ENCODE measurements at places on chromosomes 13 and 19.

DNA sequence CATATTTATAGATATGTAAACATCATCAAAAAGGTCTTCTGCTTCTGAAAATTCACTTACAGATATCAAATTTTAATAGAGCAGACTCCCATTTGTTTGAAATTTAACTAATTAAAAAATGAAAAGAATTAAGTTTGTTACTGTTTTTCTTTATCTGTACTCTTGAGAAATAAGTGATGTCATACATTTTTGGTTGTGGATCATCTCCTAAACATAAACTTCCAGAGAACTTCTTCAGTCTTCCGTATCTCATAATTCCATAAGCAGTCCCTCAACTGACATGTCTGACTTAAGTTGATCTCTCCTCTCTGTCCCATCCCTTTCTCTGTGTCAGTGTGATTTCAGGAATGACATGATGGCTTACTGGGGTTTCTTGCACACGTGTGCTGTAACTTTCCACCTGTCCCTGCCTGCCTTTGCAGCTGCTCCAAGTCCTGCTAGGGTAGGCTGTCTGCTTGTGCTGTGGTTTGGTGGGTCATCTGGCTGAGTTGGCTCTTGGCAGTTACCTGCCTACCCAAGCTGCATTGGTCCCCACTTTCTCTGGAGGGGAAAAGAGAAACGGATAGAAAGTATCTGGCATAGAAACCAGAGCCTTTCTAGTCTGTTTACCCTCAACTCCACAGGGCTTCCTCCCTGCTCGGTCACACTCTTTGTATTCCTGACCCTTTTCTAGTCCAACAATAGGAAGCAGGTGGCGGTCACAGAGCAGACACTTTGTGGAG lies 127.1 kb downstream of the GGACT start:
- DNase-seq = no peak

DNA sequence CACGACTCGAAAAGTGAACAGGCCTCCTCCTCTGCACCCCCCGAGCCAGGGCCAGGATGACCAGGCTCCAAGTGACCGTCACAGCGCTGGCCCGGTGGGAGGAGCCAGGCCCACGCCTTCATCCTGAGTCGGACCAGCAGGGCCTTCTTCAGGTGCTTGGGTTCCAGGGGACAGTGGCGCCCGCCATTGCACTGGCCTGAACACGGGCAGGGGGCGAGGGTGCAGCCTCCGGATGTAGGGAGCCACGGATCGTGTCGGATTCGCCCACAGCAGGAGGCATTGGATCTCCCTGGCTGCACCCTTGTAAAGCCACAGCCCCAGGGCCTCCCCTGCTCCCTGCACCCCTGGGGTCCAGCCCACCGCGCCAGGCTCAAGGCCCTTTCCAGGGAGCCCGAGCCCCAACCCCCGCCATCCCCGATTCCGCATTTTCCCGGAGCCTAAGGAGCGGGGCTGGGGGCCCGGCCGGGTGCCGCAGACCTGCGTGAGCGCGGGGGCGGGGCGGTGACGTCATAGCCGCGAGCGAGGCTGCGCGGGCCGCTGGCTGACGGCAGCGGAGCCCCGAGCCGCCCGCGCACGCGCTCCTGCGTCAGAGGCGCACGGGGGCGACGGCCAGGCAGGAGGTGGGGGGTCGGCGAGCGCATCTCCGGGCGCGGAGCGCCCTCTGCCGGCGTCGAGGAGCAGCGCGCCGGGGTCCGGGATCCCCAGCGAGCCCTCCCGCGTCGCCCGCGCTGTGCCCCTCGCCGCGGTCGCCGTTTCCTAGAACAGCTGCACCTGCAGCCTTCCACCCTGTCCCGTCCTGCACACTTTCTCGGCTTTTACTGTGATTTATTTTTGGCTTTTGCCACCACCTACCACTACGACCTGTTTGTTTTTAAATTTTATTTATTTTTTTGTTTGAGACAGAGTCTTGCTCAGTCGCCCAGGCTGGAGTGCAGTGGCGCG lies 1.5 kb upstream of the ATP5F1D start:
- DNase-seq = peak; percentile 89

DNA sequence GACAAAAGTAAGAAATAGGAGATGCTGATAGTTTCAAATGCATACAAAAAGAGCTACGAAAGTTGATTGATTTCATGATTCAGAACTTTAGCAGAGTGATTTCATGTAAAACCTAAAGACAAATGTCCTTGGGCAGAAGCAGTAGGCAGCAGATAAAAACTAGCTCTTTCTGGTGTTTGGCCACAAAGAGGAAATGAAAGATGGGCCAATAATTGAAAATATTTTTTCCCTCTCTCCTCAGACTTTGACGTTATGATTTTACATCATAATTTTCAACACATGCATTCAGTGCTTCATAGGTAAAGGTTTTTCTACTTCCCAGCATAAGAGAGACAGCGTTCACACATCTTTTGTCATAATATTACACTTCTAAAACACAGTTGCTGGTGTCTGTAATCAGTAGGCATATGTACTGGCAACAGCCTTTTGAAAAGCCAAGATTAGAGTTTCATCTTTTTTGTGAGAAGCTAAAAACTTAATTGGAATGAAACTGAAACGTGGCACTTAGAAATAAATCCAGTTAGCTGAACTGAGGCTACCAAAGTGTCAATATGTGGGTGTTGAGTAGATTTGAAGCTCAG lies 9.3 kb downstream of the SCEL start:
- no peak for DNase-seq

DNA sequence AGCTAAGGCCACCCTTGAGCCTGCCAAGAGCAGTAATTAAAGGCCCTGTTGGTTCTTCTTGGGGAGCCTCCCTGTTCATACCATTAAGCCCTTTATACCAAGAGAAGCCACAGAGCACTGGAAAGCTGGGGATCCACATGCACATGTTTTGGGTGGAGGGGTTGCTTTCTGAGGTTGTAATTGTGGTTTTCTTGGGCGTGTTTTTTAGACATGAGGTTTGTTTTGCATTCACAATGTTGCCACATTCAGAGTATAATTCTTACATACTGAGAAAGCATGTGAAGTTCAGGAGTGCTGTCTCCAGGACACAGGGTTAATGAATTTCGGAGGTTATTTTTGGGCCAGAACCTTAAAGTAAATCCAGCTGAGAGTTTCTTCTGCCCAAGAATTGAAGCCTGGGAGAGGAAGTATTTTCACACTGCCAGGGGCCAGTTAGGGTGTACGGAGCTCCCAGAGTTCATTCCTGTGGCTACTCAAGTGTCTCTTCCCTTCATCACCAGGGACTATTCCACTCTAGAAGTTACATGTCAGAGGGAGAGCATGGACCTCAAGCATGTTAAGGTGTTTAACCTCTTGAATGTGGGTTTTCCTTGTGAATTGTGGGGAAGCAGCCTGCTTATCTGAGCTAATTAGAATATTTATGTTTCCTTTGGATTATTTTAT lies 37.0 kb downstream of the ZNF136 start:
- DNase-seq = no peak

DNA sequence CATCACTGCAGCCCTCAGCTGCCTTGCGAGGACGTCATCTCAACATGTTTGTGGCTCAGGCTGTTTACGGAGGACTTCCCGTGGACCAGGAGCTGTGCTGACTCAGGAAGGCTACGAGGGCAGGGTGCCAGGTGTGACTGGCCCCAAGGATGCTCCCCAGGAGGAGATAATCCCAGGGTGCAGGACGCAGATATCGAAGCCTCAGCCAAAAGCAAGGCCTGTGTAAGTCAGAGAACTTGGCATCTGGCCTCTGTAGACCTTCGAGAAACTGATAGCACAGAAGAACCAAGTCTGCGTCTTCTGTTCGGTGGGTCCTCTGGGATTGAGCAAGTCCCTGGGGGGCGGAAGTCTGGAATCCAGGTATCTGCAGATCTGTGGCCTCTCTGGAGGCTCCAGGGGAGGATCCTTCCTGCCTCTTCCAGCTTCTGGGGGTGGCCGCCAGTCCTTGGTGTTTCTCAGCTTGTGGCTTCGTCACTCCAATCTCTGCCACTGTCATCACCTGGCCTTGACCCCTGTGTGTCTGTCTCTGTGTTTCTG lies 2.6 kb upstream of the DOHH start:
- no peak for DNase-seq

GRCh38 chr19:54484451-54484850 lies 11.4 kb upstream of the CDC42EP5 start:
- DNase-seq = no peak

GRCh38 chr13:44266305-44266704 lies 107.3 kb upstream of the SERP2 start:
- no peak for DNase-seq

GRCh38 chr19:11481534-11482383 lies 913 bp upstream of the ELAVL3 start:
- peak; percentile 99 for DNase-seq

DNA sequence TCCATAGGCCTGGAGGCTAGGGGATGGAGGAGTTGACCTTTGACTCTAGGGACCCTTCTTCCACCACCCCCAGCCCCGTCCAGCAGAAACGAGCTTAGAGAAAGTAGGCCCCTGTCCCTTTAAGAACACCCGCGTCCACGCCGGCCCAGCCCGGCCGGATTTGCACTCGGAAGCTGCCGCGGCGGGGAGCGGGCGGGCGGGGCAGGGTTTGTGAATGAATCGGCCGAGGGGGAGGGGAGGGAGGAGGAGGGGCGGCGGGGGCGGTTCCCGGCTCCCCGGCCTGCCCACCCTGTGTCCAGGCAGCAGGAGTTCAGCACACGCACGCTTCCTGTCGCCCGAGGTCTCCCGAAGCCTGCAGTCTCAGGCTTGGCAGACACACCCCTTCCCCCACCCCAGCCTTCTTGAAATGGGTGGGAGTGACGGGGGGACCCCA lies 1.5 kb downstream of the UNC13A start:
- DNase-seq = no peak

DNA sequence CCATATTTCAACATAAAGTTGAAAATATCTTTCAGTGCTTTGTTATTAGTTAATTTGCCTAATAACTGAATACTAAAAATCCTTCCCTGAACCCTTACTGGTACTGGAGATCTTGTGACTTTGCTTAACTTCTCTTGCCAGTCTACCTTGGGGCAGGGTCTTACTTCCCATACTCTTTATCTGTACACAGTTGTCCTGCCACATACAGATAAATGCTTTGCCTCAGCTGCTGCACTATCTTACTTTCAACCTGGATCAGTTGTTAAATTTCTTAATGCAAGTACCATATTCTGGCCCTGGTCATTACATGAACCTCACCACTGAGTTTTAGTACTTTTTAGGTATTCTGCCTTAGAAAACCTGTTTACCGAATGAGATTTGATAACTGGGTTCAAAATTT lies 107.6 kb downstream of the PIBF1 start:
- no peak for DNase-seq

Data from HTR-8/SVneo (cell line).